Activated T-helper 1 cell treated with anti-CD3 and anti-CD28 coated beads, Interleukin-2, amount 50 U/mL, for 16 hours (primary cell): ENCODE measurements at places on chromosomes 5 and 9.

DNA sequence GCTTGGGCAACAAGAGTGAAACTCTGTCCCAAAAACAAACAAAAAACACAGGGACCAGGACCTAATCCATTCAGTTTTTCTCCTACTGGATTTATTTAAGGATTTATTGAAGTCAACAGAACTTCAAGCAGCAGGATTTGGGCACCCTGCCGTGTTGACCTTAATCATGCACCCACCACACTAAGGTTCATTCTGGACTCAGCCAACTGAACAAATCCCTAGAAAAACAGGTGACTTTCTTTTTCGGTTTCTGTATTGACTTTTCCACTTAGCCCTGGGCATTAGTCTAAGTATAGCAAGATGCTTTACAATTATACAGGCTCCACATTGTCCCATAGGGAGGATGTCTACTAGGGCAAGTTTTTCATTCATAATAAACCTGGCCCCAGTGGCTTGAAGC lies 30.0 kb downstream of the ZNF131 start:
- DNase-seq = no peak

- no peak for DNase-seq
Observed at GRCh38 chr9:134215699-134216448, 51.5 kb upstream of the RNU6ATAC start.

DNA sequence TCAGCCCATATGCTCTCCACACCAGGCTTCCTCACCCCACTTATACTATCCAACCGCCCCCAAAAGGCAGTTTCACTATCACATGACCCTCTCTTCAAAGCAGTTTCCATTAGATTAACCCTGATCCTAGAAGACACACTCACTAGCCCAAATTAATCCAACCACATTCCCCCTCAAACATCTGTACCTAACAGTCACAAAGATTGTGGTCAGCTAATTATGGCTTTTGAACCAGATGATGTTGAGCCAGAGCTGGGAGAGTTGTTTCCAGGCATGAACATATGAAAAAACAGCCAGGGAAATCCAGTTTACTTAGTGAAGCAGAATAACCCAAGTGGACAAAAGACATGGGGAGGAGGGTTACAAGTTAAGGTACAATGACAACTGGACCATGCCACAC lies 131.2 kb downstream of the SPOCK1 start:
- no peak for DNase-seq

GRCh38 chr5:34542818-34543217 lies 113.3 kb upstream of the RAI14 start:
- DNase-seq = no peak

DNA sequence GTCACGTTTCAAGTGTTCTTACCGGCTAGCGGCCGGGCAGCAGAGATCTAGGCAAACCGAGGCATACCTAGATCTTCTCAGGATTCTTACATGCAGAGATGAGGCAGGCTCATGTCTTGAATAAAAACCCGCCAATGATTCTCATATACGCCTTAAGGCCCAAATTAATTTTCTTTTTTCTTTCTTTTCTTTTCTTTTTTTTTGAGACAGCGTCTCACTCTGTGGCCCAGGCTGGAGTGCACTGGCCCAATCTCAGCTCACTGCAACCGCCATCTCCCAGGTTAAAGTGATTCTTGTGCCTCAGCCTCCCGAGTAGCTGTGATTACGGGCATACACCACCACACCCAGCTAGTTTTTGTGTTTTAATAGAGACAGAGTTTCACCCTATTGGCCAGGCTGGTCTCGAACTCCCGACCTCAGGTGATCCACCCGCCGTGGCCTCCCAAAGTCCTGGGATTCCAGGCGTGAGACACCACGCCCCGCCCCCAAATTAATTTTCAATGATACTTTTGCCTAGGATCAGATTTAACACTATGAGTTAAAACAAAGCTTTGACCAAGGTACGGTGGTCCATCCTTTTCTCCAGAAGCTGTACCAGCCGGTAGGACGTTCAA lies 1.5 kb downstream of the C9orf40 start:
- no peak for DNase-seq

GRCh38 chr9:114629563-114630090 lies 18.5 kb downstream of the TMEM268 start:
- DNase-seq = no peak

GRCh38 chr9:100761276-100761802 lies 183.5 kb downstream of the CAVIN4 start:
- DNase-seq = no peak

DNA sequence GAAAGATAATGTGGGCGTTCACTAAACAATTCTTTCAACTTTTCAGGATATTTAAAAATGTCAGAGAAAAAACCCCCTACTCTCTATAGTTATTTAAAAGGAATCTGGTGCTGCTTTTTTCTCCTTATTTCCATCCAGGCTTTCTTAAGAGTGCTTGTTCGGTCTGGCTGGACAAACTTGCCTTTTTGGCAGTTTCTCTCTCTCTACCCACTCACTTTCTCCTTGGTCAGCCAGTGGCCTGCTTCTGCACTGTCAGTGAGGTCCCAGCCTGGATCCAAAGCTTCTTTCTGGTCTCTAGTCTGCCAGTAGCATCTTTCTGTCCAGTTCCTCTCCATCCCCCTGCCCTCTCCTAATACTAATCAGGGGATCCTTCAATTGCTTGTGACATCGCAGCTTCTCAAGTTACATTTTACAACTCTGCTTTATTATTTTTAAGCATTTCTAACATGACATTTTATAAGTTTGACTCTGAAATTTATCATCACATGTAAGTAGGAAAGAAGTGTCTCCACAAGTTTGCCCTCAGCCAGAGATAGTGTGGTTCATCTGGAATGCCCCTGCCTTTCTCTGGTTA lies 50.4 kb downstream of the PIK3R1 start:
- no peak for DNase-seq

DNA sequence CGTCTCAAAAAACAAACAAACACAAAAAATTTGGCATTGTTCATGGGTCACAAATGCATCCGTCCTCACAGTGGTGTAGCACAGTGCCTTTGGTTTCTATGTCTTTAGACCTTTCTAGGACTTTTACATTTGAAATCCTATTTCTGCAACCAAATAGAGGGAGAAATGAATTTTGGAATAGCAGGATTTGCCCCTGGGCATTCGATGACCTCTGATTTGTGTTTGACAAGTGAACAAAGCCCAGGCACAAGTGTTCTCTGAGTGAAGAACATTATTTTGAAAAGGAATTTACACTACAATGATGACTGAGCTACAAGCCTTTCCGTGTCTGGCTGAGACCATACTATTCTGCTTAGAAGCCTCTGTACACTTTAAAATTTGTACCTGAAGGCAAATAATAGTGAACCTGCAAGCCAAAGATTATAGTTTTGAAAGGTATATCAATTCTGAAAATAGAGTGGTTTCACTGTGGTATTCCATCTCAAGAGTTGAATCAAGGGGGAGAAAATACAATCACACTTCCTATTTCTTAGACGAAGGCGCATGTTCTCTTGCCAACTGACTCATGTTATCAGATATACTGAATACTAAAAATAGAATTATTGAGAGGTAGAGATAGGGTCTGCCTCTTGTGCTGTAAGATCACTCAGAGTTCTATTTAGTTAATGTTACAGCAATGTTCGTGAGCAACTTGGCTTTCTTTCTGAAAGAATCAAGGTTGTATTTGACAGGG lies 297.6 kb downstream of the KDM4C start:
- DNase-seq = no peak

- DNase-seq = no peak
Observed at GRCh38 chr9:106830527-106831150, 32.3 kb upstream of the ZNF462 start.

GRCh38 chr9:126671381-126671831 lies 57.7 kb downstream of the LMX1B start:
- DNase-seq = no peak

- DNase-seq = no peak
Observed at GRCh38 chr9:130022566-130023143, 20.3 kb downstream of the FNBP1 start.

DNA sequence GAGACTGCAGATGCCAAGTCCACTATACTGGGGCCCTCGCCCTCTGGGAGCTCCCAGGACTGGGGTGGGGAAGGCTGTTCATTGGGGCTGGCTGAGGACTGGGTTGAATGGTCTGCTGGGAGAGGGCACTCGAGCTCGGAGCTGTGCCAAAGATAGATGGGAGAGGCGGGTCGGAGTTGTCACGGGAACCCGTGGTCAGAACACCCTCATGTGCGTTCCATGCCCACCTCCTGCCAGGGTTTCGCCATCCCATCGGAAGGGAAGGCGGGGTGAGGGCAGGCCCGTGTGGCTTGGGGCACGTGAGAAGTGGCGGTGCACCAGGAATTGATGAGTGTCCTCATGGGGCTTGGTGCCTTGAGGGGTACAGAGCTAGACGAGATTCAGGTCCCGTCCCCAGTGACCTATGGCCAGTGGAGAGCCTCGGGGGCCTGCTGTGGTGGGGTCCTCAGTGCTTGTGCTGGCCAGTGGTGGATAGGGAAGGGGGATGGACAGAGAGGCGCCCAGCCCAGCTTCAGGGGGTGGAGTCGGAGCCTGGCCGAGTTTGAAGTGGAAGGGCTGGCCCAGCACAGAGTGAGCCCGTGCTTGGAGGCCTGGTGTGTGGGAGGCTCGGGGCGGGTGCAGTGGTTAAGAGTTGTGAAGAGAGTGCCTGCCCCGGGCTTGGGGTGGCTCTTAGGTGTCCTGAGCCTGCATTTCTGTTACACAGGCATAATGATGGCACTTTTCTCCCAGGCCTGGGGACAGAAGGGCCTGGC lies 4.3 kb downstream of the CACFD1 start:
- no peak for DNase-seq

- no peak for DNase-seq
Observed at GRCh38 chr5:18305288-18305924, 671.1 kb downstream of the TAF11L14 start.
